Eye (tissue), 1 donor: ENCODE measurements at places on chromosomes 1 and 21.

DNA sequence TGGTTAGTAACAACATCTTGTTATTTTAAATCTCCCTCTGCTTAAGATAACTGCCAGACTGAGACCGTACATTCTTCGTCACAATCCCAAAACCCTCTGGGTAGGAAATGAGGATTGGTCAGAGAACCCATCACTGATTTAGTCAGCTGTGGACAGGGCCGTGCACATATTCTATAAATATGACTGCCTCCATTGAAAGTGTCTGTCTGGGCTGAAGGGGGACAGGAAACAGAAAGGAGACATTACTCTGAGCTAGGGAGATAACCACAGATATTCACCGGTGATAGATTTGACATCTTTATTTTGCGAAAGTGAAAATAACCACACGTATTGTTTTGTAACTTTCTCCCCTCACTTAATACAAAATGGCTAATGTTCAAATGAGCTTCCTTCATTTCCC is 36.9 kb upstream of the ST6GALNAC5 start:
- no peak for DNase-seq

GRCh38 chr21:46125846-46126301 is 28.0 kb downstream of the COL6A2 start:
- no peak for DNase-seq

- no peak for DNase-seq
Measured at GRCh38 chr1:233015965-233016364, 65.6 kb downstream of the NTPCR start.

DNA sequence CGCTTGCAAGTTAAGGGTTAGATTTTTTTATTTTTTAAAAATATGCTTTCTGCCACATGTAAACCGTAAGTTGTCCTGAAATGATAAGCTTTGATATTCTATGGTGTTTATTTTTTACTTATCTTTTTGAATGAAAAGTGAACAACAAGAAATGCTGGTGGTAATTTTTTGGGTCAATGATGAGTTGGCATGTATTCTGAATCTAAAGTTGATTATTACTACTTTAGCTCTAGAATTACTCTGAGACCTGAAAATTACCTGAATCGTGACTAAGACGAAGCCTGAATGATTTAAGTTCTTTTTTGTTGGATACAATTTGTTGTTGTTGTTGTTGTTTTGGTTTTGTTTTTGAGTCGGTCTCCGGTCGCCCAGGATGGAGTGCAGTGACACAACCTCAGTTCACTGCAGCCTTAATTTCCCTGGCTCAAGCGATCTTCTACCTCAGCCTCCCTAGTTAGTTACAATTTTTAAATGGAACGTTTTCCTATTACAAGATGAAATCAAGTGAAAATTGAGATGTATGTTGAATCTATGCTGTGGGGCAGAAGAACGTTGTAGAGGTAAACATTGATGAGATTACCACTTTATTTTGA is 941 bp downstream of the RABGGTB start:
- no peak for DNase-seq

DNA sequence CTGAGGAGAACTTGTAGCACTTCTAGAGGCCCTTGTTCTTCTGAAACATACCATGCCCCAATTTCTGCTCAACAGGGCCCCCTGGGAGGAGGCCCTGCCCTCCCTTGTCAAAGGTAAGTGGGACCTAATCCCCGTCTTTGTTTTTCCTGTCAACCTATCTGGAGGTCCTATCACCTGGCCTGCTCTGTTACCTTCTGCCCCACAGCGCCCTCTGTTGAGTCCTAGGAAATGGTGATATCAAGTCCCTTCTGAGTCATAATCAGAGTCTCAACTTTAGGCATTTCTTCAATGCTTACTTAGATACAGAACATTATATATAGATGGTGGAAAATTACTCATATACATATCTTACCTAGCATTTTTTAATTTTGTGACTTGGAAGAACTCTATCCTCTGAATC is 28.2 kb upstream of the FCRL4 start:
- no peak for DNase-seq

- DNase-seq = peak; percentile 89
Measured at GRCh38 chr1:186212568-186213224, 162.4 kb downstream of the TPR start.

DNA sequence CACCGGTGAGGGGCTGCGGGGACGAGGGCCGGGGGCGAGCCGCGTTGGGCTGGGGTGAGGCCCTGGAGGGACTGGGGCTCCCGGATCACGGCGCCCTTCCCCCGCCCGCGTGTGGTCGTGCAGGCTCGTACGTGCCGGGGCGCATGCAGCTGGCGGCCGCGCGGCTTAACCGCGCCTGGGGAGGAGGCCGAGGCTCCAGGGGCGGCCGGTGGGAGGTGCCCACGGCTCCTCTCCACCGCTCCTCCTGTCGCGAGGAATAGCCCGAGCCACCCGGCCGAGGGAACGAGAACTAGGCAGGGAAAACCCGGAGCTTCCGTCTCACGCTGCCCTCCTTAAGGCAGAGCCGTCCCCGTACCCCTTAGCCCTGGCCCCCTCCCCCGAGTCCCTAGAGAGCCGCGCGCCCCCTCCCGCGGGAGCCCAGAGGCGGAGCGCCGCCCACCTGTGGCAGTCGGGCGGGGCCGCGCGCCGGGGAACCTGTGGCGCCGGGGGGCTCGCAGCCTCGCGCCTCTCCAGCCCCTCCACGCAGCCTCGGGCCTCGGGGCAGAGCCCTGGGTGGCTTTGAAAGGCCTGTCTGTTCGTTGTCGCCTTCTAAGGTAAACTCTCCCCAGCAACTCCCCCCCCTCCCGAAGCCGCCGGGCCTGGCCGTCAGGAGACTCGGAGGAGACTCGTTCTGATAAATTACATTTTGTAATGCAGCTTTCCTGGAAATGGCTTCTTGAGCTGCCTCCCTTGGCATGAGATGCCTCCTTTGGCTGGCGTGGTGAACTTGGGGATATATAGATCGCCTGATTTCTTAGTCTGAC is 746 bp downstream of the AK4 start:
- peak; percentile 77 for DNase-seq

DNA sequence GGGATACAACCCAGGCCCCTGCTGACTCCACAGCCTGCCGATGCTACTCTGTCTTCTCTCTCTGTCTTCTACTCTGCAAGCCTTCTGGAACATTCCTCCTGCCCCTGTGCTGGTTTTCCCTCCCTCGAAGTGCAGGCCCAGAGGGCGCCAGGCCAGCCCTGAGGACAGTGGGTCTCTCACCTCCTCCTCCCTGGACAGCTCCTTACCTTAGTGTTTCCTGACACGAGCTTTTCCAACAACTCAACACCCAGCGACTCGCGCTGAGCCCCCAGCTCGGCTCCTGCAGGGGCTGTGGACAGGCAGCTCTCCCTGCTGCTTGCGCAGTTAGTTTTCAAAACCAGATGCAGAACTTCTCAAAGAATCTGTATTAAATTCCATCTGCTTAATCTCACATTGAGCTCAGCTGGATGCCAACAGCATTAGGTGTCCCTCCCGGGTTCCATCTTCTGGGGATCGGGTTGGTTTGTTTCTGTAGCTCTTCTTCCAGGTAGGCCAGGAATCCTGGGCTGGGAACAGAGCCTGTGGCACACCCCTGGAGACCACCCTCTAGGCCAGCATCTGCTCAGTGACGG is 54.2 kb downstream of the PTPRU start:
- no peak for DNase-seq

GRCh38 chr1:167955915-167956314 is 19.0 kb upstream of the MPC2 start:
- DNase-seq = no peak

DNA sequence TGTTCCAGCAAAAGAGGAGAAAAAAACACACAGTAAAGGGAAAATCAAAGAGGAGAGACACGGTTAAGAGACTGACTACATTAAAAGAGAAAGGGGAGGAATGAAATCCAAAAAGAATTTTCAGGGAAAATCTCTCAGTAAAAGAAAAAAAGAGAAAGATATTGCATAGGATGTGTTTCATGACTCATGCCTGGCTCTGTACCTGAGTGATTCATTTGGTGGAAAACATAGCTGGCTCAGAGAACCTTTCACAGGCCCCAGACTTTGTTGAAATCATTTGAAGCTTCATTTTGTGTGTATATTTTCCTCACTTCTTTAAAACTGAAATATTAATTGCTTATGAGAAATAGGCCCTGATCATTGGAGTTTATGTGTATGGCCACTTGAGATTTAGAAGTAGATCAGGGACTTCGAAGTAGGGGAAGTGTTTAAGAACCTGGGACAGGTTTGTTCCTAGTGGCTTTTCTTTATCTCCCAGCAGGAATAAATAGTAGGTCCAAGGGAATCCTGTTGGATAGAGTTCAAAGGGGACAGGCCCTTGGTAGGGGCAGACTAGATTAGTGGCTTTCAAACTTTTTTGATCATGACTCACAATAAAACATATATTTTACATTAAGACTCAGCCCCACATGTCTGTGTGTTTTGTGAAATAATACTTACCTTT is 239.1 kb upstream of the SGIP1 start:
- no peak for DNase-seq

- DNase-seq = no peak
Measured at GRCh38 chr1:100347009-100347966, 5.0 kb upstream of the CDC14A start.

GRCh38 chr1:209383907-209384709 is 199.4 kb upstream of the CAMK1G start:
- no peak for DNase-seq
